ENCODE measurements at places on chromosomes 3 and 15.

DNA sequence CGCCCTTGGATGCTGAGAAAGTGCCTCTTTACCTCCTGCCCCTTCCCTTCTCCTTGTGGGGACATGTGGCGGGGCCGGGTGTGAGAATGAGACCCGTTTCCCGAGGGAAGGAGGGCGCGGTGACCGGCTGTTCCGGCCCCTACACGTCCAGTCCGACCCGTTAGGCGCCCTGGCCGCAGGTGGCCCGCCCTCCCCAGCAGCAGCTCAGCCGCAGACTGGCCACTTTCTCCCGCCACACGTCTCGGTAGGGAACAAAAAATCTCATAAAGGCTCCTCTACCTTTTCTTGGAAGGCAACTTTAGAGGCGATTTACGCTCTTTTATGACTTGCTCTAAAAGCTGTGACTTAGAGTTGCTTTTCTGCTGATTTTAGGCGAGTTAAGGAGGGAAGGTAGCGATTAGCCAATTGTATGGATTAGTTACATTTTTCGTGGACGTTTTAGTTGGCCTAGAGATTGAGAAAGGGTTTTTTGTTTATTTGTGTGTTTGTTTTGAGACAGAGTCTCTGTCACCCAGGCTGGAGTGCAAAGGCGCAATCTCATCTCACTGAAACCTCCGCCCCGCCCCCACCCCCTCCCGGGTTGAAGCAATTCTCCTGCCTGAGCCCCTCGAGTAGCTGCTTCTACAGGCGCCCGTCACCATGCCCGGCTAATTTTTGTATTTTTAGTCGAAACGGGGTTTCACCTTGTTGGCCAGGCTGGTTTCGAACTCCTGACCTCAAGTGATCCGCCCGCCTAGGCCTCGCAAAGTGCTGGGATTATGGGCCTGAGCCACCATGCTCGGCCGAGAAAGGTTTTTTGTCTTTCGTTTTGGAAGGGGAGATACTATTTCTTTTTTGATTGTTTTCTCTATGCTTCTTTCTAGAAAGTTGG, 8.3 kb upstream of the PGPEP1L start:
- DNase-seq: no peak

- DNase-seq: no peak
Measured at GRCh38 chr3:100525753-100526612, 33.6 kb downstream of the TMEM45A start.

DNA sequence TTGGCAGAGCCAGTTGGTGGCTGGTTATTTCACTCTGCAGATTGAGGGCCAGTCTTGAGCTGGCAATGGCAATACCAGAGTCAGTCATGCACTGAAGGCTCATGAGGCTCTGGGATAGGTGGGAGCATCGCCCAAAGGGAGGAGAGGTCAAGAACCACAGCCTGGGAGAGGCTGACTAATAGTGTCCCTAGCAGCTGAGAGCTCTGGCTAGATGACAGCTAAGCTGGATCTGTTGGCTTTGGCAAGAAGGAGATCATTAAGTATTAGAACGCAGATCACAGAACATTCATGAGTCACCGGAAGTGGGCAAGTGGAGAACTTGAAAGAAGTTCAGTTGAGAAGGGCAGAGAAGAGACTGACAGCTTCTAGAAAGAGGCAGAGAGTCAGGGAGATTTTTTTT, 521.1 kb downstream of the NR2F2 start:
- DNase-seq: no peak

DNA sequence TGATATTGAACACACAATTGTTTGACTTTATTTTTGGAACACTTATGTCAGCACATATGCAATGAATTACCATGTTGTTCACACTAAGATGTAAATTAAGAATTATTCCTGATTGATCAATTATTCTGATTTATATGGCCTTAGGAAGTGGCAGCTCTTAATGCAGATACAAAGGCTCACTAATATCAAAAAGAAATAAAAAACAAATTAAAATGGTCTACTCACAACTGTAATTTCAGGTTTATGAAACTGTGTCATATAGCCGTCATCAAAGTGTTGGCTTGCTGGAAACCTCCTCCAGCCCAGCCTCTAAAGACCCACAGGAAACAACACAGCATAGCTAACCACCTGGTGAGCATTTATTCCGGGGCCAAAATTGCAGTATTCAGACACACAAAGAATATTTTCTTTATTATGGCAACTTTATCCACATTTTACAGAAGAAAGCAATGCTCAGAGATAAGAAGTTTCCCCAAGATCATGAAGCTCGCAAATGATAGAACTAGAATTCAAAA, 33.4 kb downstream of the PDZRN3 start:
- no peak for DNase-seq

DNA sequence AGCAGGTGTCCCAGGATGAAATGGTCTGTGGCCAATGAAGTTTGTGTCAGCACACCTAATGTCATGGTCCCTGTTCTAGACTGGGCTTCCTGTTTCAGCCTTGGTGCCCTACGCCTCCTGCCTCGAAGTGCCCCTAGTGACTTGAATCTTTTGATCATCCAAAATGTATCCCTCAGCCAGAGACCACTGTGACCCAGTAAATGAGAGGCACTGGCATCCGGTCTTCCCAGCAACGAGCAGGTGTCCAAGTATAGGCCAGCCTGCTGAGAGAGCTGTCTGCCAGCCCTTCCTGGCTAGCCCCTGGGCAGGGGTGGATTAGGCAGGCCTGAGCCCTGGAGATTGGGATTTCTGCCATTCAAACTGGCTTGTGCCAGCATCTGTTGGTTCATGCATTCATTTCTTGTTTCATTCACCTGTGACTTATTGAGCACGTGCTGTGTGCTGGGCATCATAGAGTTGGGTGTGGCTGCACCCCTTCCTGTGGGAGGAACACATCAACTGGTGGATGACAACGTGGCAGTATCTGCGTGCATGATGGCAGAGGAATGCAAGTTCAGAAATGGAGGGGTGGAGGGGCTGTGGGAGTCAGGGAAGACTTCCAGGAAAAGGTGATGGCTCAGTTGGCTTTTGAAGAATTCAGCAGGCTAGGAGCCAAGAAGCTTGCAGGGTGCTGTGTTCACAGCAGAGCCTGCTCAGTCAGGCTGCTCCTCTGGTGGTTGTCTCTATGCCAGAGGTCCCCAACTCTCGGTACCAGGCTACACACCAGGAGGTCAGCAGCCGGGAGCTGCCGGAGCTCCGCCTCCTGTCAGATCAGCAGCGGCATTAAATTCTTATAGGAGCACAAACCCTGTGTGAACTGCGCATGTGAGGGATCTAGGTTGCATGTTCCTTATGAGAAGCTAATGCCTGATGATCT, 21.6 kb downstream of the ESYT3 start:
- no peak for DNase-seq

DNA sequence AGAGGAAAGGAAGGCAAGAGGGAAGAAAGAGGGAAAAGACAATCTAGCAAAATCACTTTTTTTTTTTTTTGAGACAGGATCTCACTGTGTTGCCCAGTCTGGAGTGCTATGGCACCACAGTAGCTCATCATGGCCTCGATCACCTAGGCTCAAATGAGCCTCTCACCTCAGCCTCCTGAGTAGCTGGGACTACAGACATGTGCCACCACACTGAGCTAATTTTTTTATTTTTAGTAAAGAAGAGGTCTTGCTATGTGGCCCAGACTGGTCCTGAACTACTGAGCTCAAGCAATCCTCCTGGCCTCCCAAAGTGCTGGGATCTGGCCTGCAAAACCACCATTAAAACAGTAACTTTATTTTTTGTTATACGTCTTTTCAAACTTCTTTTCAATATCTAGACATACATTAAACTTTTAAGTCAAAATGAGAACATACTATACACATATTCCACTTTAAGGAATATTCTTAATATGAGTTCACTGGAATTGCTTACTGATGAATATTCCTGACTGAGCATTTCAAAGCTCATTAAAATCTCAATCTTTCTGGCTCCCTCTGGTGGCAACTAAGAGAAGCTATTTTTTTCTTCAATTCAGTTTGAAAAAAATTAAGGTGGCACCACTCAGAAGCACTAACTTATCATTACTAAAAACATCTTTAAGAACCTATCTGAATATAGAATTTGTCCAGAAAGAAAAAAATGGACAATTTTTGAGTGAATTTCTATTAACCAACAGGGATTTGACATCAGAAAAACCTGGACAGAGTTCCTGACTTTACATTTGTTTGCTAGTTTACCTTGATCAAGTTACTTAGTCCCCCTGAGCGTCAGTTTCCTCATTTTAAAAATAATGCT, 40.9 kb downstream of the UACA start:
- no peak for DNase-seq

GRCh38 chr3:169818316-169818715, 5.6 kb upstream of the LRRC34 start:
- no peak for DNase-seq

DNA sequence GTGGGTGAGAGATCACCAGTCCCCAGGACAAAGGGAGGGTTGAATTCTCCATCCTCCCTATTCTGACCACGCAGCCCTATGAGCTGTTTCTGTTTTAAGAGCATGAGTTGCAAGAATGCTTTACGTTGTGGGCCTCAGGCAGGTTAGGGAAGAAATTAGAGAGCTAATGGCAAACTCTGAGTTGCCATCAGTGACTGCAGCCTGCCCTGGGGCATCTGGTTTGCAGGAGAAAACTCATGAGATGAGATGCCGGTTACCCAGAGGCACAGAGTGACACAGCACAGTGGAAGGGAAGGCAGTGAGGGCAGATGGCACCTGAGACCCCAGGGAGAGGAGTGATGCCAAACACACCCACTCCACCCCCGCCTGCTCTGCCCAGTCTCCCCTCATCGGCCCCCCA, 265.3 kb downstream of the CD47 start:
- no peak for DNase-seq

DNA sequence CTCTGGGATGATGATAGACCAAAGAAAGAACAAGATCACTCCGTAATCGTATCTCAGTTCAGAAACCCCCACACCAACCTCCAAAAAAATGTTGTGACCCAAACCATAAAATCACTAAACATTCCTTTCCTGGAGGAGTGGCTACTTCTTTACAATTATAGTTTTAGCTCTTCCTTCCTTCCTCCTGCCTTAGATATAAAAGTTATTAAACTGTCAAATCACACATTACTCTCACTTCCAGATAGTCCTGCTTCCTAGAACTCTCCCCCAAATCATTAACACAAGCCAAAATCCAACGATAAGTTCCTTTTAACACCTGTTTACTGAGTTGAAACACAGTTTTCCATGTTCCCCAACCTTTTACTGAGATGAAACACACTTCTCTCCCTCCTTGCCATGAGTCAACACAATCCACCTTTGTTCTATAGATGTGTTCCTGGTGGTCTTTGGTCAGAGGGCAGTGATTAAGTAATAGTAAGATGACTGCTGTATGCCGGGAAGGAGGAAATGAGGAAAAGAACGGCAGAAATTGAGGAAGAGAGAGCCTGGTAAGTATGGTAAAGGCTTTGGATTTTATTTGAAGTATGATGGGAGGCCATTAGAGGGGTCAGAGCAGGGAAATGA, 8.3 kb upstream of the CRYGS start:
- DNase-seq: no peak

DNA sequence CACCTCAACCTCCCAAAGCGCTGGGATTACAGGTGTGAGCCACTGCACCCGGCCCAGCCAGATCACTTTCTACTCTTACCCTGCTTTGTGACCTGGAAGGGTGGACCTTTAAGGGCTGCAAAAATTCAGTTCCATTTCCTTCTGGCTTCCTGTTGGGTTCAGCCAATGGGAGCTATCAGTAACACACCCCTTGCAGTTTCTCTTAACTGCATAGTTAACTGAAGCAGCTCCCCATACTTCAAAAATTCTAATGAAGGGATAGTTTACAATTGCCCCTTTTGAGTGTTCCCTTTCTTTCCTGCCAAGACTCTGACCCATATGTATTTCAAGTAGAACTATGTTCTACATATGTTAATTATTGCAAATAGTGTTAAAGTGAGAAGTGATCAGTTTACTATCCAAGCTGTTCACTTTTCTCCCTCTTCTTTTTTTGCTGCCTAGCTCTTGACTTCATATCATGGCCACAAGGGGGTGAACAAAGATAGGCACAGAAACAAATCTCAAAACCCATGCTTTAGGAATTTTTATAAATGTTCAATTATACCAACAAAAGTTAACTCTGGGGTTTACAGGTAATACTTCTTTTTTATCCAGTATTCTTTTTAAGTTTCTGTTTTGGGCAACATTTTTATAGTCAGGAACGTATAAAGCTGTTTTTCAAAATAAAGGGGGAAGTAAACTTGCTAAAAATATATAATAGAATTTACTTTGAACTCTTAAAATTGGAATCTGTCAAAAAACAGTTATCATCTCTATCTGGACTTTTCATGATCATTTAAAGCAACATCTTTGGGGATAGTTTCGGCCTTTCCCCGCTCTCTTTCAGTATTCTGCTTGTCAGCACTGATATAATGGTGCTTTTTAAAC, 8.1 kb downstream of the PGBD4 start:
- DNase-seq: no peak

- no peak for DNase-seq
Measured at GRCh38 chr15:47756872-47757271, 39.6 kb downstream of the SEMA6D start.

- DNase-seq: no peak
Measured at GRCh38 chr3:126530171-126531050, 6.5 kb downstream of the CHST13 start.

DNA sequence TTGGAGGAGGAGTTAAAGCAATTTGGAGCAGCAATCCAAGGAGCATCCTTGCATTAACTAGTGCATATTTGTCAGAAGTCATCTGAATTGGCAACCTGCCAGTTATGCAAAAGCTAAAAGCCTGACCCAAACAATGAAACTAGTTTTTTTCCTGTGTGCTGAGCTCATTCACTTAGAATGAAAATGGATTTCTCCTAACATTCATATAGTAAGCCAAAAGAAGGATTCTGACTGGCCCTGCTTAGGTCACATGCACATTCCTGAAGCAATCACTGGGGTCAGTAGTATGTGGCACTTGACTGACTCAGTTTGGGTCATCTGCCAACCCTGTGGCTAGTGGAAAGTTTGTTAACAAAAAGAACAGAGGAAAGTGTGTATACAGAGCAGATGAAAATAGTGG, 30.5 kb downstream of the OXSM start:
- DNase-seq: no peak

DNA sequence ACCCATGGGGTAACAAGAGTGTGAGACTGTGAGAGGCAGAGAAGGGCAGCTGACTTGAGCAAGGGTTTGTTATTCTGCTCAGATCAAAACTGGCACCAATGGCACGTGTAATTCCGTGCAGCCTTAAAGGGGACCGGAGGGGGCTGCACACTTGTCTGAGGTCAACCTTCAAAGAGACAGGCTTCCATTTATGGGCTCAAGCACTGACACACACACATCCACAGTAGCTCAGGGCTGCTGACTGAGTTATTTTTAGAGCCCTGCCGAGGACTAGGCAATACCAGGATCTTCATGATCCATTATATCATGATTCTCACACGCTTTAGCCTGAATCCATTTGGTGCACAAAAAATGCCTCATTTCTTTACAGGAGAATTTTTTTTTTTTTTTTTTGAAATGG, 20.6 kb upstream of the SPTBN5 start:
- no peak for DNase-seq

GRCh38 chr3:105997800-105998526, 129.2 kb upstream of the CBLB start:
- no peak for DNase-seq

GRCh38 chr15:98868564-98868963, 139.0 kb downstream of the PGPEP1L start:
- no peak for DNase-seq

Data from effector memory CD8-positive, alpha-beta T cell (primary cell).